ENCODE measurements at places on chromosomes 4 and X. TPM values are rescaled to one million over a fixed set of nuclear protein-coding genes. Genes with fewer than 3 reads are reported as not detected.

The ACE2 gene
- 0.49 TPM for total RNA-seq

The MAGED4 gene
- 119 TPM for total RNA-seq

The TBC1D9 gene
- 57.0 TPM for total RNA-seq

The TECRL gene
- not detected for total RNA-seq

The CXorf65 gene
- total RNA-seq = not detected

The DUSP21 gene
- not detected for total RNA-seq

The BLOC1S4 gene
- 9.3 TPM for total RNA-seq

The FGFR3 gene
- total RNA-seq = 6.1 TPM

The FAM53A gene
- total RNA-seq = 2.0 TPM

The CHIC2 gene
- total RNA-seq = 22.9 TPM

The FGD1 gene
- total RNA-seq = 11.1 TPM

The OTC gene
- under 0.01 TPM for total RNA-seq

The SLC6A14 gene
- not detected for total RNA-seq

The FGFBP2 gene
- total RNA-seq = not detected
